ENCODE measurements at places on chromosomes 3 and 15.

DNA sequence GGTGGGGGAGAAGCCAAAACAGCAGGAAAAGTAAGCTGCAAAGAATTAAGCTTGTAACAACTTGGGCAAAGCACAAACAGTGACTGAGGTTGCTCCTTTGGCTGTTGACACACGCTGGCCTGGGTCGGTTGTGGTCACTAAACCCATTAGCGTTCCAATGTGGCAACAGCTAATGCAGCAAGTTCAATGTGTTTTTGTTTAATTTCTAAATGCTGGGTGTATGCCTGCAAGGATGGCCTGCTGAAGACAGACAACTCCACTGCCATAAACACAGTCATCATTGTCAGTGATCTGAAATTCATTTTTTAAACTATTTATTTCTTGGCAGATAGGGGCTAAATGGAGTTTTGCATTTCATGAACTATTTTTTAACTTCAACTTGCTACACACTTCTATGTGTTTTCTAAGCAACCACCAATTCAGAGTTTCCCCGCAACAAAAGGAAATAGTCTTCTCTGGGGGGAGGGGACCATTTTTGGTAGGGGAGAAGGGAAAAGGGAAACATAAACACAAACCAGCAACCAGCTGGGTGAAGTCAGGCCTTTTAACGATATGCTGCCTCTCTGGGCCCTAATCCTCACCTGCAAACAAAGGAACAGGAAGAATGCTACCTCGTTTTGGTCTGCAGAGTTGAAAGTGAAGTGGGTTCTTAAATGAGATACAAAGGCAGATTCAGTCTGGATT, 34.8 kb upstream of the WNT5A start:
- DNase-seq, result no peak

GRCh38 chr3:157063469-157063868, 96.5 kb downstream of the CCNL1 start:
- no peak for DNase-seq

- DNase-seq, result no peak
Measured at GRCh38 chr15:77550301-77551251, 82.1 kb downstream of the LINGO1 start.

- DNase-seq, result no peak
Measured at GRCh38 chr15:61743345-61743909, 316.8 kb downstream of the VPS13C start.

GRCh38 chr3:127547761-127548605, 42.5 kb downstream of the TPRA1 start:
- peak; percentile 53 for DNase-seq

GRCh38 chr15:75129788-75130187, 71.9 kb upstream of the C15orf39 start:
- no peak for DNase-seq

Measured in left lung (tissue), 14 donors.